ENCODE measurements at places on chromosomes 7 and 10.

- no peak for DNase-seq
Measured at GRCh38 chr7:117248829-117249228, 74.0 kb downstream of the WNT2 start.

DNA sequence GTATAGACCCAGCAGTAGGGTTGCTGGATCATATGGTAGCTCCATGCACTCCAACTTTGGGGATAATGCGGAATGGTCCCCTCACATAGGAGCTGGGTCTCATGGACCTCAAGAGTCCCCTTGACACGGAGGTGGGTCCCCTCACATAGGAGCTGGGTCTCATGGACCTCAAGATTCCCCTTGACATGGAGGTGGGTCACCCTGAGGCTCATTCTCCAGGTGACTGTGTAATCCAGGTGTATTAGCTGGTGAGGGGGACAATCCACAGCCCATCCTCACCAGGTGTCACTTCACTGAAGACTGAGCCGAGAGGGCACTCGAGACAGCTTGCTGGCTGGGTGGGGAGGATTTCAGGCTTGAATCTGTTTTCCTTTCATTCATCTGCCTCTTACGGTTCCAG is 121.9 kb downstream of the PTPN20 start:
- no peak for DNase-seq

DNA sequence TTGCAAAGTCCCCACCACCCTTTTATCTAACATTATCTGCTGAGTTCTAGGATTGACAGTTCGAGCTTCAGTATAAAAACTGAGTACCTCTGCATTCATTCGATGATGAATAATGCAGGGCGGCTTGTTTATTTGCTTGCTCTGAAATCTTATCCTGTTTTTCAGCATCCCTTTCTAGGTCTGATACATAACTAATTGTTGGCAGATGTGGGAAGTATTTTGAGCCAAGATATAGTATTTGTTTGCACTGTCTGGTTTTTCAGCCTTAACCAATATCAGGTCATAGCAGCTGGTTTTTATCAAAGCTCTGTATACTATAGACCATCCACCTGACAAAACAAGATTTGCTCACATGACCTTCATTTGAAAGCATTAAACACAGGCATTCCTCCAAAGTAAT is 161.4 kb downstream of the TFEC start:
- DNase-seq: no peak

DNA sequence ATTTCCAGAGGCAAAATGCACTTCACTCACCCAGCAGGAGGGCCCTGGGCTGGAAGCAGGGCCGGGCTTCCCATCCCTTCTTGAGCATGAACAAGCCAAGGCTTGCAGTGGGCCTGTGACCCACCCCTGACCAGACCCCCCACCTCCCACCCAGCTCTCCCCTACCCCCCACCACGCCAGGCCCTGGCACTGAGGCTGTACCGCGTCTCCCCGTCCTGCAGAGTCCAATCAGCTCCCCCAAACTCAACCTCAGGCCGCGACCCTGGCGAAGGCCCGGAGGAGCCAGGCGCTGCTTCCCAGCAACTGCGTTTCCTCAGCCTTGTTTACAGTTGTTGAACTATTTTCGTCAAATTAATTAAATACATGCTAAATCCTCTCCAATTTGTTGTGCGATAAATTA is 16.9 kb upstream of the MYL10 start:
- no peak for DNase-seq

GRCh38 chr7:33044401-33044718 is 18.2 kb downstream of the NT5C3A start:
- no peak for DNase-seq

GRCh38 chr7:111529507-111530355 is 32.6 kb downstream of the IMMP2L start:
- no peak for DNase-seq

DNA sequence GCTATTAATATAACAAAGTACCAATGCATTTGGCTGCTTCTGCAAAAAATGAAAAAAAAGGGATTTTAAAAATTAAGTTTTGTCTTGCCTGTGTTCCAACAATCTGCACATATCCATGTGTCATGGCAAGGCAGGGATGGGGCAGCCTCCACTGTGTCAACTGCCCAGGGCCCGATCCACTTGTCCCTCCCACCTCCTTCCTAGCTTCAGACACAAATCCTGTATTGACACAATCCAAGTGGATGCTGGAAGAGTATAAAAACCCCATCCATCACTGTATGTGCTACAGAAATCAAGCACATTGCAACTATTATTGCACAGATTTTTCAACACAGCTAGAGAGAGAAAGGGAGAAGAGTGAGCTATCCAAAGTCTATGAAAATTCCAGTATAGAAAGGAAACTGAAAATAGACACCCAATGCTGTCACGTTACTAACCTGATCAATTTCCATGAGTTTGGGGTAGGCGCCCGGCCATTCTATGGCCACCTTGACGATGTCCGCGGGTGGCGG is 106.4 kb downstream of the ELMO1 start:
- DNase-seq: peak; percentile 50

DNA sequence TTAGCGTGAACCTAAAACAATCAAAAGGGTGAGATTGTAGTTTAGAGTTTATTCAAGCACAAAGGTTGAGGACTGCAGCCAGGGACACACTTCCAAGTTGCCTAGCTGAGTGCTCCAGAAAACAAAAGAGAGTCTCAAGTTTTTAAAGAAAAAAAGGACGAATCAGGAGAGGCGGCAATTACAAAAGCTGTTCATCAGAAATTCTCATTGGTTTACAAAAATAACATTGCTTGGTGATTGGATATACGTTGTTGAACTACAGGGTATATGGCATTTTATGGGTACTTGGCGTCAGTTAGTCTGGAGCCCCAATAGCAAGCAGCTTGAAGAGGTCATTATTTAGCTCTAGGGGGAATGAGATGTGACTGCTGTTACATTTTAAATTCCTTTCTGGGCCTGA is 11.5 kb downstream of the ZNF438 start:
- DNase-seq: no peak

DNA sequence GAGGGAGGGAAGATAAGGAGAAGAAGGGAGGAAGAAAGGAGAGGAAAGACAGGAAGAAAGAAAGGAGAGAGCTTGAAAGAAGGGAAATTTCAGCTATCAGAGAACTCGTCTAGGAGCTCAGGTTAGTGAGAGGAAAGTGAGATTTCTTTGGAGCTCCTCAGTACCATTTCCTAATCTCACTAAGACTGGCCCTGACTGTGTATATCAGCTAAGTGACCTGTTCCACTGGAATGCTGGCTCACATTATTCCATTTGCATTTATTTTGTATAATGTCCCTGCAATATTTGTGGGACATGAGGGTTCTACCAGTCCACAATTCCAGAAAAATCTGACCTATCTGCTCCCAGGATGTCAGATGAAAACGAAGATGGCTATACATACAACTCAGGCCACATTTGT is 114.7 kb upstream of the CELF2 start:
- DNase-seq: no peak

DNA sequence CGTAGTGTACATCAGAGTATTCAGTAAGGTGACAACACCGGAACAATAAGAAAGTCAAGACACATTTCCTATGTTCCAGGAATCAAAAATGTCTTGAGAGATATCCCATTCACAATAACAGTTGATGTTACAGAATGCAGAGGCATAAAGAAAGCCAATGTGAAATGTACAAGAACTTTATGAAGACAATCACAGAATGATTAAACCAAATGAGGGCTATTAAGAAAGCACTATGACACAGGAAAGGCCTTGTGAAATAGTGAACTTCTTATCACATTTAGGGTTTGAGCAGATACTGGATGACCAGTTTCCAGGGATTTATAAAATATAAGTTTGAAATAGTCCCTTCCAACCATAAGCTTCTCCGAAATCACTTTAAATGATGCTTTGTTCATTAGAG is 52.7 kb downstream of the VWDE start:
- DNase-seq: no peak

DNA sequence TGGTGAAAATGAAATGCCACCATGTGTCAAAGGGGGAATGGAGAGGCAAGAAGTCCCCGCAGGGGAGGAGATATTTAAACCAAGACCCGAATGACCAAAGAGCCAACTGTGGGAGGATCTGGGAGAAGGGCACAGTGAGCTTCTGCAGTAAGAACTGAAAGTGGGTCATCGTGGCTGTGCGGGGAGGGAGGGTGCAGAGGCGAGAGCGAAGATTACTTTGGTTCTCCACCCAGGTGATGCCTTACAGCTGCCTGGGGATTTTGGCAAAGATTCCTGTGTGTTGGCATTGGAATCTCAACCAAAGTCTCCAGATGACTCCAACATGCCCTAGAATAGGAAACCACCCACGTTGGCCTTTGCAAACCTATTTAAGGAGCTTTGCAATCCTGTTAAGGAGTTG is 44.2 kb upstream of the ADAM12 start:
- DNase-seq: no peak

DNA sequence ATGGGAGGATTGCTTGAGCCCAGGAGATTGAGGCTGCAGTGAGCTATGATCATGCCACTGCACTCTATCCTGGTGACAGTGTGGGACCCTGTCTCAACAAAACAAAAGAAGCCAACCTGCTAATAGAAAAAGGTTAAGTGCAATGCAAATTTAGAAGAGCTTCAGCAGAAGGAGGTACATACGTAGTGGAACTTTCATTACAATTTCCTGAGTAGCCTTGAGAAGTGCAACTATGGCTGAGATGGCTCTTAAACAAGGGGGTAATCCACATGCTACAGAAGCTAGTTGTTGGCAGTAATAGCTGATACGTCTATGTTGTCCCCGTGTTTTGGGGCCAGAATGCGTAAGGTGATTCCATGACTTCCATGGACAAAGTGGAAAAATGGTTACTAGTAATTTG is 10.7 kb upstream of the NT5C3A start:
- DNase-seq: no peak

DNA sequence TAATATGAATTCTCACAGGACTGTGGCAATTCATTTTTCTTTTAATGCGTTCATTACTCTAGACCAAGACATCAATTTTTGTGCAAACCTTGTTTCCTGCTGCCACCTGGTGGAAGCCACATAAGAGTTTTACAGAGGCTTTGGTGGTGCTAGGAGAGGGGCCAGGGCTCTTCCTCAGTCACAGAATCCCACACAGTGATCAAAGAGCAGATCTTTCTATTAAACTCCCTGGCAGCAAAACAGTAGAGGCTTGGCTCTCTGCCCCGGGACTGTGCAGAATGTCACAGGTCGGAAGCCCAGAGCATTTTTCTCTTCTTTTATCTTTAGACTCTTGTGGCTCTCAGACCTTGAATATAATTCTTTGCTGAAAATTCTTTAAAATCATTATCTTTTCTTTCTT is 506.4 kb upstream of the C7orf33 start:
- peak; percentile 53 for DNase-seq

DNA sequence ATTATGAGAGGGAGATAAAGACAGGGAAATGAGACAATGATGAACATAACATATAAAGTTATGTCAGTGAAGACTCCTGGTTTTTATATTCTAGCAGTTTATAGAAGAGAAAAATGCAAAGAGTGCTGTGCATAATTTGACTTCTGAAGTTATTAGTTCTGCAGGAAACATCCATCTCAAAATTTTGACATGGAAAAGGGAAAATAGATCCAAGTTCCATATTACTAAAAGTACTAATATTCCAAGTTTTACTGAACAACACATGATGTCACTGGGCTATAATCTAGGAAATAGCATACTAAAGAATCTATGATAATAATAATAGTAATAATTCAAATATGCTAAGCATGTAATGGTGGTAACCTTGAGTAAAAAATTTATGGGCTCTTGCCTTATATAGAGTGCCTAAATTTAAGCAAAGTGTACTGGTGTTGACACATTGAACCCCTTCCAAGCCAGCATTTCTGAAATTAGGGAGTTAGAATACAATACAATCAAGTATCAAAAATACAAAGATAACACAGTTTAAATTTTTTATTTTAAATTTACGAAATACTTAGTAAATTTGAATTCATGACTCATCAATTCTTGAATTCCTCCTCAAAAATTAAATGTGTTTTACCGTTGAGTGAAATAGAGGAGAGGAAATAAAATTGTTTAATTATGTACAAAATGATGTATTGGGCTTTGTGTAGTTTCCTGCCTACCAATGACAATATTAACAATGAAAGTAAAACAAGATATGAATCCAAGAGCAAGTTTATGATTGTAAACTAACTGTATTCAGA is 102.8 kb upstream of the KCND2 start:
- no peak for DNase-seq

GRCh38 chr10:52574697-52575096 is 197.9 kb downstream of the MBL2 start:
- no peak for DNase-seq

DNA sequence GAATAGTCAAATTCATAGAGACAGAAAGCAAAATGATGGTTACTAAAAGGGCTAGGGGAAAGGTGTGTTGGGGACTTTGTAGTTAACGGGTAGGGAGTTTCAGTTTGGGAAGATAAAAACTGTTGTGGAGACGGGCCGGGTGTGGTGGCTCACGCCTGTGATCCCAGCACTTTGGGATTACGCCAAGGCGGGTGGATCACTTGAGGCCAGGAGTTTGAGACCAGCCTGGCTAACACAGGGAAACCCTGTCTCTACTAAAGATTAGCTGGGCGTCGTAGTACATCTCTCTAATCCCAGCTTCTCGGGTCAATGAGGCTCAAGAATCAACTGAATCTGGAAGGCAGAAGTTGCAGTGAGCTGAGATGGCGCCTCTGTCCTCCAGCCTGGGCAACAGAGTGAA is 30.8 kb downstream of the KPNA7 start:
- DNase-seq: peak; percentile 13
